ENCODE measurements at places on chromosomes 6 and 20.

DNA sequence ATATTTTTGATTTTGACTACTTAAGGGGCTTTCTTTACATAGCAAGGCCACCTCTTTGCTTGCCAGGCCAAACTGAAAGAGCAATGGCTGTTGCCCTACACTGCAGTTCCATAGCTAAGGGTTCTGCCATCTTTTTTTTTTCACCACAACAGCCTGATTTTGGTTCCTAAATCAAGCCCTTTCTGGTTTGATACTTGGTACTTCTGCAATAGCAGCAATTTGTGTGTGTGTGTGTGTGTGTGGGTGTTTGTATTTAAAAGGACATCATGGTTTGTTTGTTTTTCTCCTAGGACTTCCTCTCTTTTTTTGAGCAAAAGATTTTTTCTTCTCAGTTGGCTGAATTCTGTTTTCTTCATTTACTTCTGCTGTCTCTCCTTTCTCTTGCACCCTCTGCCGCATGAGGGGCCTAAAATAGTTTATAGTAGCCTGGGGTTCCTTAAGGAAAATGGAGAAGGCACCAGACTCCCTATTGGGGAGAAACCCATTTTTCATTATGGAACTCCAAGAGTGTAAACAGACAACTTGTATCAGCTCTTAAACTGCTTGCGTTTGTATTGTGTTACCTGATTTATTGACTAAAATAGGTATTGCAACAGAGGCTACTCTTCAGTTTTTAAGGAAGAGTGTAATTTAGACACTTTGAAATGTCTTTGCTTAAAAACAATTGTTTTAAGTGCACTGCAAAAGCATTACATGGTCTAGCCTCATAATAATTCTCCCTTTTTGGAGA is 12.2 kb upstream of the GCLC start:
- DNase-seq: no peak

DNA sequence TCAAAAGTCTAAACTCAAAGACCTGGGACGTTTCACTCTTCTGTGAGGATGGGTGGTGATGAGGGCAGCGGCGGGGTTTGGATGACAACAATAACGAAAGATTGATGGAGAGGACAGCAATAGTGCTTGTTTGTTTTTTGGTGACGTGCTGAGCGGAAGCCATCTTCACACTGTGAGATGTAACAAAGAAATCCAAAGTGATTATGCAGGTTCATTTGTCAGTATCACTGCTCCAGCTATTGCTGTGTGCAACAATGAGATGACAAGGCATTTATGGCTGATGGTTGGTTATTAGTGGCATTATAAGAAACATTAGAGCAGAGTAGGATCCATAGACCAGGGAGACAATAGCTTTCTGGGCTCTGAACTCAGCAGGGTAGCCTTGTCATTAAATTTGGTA is 306.7 kb downstream of the RNF144B start:
- no peak for DNase-seq

DNA sequence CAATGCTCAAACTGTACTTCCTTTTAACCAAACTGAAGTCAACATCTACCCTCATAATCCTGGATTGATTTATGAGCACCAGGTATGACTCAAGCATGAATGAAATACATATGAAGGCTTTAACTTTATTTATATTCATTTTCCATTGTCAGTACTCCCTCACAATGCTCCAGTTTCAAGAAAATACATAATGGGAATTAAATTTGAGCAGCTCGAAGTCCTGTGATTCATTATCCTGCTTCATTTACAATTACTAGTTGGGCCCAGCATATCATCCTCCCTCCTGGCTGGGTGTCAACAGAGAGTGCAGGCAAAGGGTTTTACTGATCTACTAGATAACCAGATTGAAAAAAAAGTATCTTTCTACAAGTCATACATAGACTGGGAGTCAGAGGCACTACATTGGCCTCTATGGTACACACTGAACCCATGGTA is 10.1 kb downstream of the SAMHD1 start:
- DNase-seq: no peak

DNA sequence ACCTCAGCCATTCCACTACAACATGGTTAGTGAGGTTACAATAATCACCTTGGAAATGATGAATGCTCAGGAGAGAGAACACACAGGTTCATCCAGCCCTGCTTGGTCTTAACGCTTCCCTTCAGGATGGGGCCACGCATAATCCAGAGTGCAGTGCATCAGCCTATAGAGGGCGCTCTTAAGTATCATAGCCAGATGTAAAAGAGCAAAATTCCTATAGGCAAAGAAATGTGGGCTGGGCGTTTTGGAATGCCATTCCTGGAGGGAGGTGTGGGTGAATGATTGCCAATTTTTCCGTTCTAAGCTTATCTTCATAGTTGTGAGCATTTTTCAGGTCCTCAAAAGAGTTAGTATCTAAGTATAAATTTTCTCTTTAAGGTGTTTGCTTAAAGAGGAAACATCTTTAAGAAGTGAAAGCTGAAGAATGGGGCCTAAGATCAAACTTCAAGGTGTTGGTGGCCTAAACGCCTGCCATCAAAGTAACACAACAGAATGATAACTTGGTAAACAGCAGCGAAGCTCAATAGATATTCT is 1.8 kb downstream of the RIPOR2 start:
- no peak for DNase-seq

- no peak for DNase-seq
Measured at GRCh38 chr6:372336-372911, 19.1 kb upstream of the IRF4 start.

- DNase-seq: no peak
Measured at GRCh38 chr6:166830891-166831363, 125.4 kb downstream of the RNASET2 start.

- peak; percentile 2 for DNase-seq
Measured at GRCh38 chr6:100001915-100002388, 7.9 kb upstream of the MCHR2 start.

- peak; percentile 40 for DNase-seq
Measured at GRCh38 chr6:148203970-148204369, 138.7 kb upstream of the SASH1 start.

DNA sequence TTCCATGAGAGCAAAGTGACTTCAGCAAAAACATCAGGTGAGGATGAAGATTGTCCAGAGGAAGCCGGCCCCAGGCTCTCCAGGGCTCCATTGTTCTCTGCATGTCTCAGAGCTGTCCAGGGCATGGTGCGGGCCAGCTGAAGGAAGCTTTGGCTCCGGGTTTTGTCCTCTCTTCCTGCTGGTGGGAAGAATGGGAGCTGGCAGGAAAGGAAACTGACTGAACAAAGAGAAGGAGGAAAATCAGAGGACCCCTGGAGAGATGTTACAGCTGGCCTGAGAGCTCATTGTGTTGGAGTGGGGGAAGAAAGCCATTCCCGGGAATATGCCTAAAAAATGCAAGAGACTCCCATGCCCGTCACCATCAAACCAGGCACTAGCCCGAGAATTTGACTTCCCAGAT is 27.1 kb downstream of the PRND start:
- no peak for DNase-seq

DNA sequence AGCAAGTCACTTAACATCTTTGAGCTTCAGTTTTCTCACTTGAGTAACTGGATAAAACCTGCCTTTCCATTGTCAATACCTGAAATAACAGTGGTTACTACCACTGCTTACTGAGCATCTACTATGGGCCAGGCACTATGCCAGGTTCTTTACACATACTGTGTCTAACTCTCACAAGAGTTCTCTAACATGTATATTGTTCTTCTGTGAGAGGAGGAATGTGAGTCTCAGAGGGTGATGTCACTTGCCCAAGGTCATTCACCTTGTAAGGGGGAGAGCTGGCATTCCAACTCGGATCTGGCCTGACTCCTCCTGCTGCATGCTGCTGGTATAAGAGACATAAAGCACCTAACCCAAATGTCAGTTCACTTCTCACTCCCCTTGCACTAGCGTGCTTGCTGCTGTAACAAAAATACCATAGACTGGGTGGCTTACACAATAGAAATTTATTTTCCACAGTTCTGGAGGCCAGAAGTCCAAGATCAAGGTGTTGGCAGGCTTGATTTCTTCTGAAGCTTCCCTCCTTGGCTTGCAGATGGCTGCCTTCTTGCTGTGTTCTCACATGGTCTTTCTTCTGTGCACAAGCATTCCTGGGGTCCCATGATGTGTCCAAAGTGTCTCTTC is 21.9 kb upstream of the SGK2 start:
- DNase-seq: no peak

GRCh38 chr20:33561692-33562601 is 72.1 kb downstream of the CBFA2T2 start:
- no peak for DNase-seq

DNA sequence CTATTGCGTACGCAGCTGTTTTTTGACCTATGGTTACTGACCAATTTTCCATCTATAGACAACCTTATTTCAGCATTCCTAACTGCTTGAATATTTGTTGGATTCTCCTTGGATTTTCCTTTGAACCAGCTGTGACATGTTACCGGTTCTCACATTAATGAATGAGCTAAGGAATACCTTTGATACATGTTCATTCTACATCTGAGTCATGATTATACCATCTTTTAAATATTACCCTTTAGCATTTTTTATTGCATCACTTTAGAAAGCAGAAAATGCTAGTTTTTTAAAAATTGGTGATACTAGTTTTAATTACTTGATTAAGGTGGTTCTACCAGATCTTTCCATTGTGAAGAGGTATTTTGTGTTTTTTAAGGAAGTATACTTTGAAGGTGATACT is 1.9 kb upstream of the IGF2R start:
- no peak for DNase-seq

GRCh38 chr6:159043947-159044346 is 844 bp downstream of the TAGAP start:
- DNase-seq: no peak

GRCh38 chr6:36066817-36067216 is 39.2 kb downstream of the MAPK14 start:
- no peak for DNase-seq

- no peak for DNase-seq
Measured at GRCh38 chr6:41726876-41727275, 8.5 kb downstream of the TFEB start.

- no peak for DNase-seq
Measured at GRCh38 chr6:122081921-122082320, 317.5 kb upstream of the HSF2 start.

GRCh38 chr20:21874127-21874526 is 168.7 kb downstream of the PAX1 start:
- DNase-seq: no peak

DNA sequence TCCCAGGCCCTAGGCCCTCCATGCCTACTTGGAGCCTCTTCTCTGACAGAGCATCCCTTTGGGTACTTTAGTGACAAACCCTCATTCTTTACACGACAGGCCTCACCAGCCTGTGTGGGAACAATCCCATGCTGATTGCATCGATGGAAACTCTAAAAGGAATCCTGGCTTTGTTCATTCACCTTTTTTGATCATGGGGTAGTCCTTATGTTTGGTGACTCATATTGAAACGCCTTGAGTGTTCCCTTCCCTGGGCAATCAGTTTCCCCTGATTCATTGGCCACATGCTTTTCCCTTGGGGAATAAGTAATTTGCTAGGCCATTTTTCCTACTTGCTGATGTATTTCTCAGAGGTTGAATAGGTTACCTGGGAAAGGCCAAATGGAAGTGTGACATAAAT is 14.7 kb upstream of the TNFAIP3 start:
- no peak for DNase-seq

DNA sequence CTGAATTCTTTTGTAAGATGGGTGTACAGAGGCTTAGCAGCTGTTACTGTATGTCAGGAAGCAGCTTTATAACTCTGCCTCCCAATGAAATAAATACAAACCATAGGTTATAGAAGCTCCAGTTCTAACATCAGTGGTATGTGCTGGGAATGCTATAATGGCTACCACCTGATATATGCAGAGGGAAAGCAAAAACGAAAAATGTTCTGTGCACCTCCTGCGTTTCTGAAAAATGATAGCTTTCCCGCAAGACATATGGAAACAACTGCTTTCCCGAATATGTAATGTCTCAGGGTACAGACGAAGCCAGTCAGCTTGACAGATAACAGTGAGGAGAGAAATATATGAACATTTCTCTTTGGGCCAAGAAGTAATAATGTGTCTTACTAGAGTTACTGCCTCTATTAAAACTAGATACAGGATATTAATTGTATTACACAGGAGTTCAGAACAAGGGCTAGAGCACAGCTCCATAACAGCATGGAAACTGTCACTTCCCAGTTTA is 517.0 kb upstream of the NRSN1 start:
- DNase-seq: no peak

DNA sequence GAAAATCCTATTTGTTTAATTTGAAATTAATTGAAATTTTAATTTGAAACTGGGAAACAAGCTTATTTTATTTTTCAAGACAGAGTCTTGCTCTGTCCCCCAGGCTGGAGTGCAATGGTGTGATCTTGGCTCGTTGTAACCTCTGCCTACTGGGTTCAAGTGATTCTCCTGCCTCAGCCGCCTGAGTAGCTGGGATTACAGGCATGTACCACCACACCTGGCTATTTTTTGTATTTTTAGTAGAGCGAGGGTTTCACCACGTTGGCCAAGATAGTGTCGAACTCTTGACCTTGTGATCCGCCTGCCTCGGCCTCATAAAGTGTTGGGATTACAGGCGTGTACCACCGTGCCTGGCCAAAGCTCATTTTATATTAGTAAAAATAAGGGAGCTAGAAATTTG is 4.2 kb downstream of the SRSF3 start:
- no peak for DNase-seq

GRCh38 chr6:111091987-111092386 is 4.7 kb downstream of the SLC16A10 start:
- DNase-seq: no peak

GRCh38 chr6:157510323-157511188 is 129.6 kb downstream of the ZDHHC14 start:
- no peak for DNase-seq

Data from stimulated activated CD4-positive, alpha-beta T cell treated with anti-CD3 and anti-CD28 coated beads, Interleukin-12 subunit alpha, Interleukin-12 subunit beta, amount 100 ng/mL, for 24 hours (primary cell).